ENCODE measurements at places on chromosomes 3 and 15.

- no peak for DNase-seq
Observed at GRCh38 chr3:183272791-183273190, 19.7 kb downstream of the B3GNT5 start.

GRCh38 chr3:10968401-10968800 is 24.1 kb upstream of the SLC6A1 start:
- DNase-seq, result no peak

GRCh38 chr3:172546105-172546504 is 22.9 kb upstream of the TNFSF10 start:
- DNase-seq, result no peak

DNA sequence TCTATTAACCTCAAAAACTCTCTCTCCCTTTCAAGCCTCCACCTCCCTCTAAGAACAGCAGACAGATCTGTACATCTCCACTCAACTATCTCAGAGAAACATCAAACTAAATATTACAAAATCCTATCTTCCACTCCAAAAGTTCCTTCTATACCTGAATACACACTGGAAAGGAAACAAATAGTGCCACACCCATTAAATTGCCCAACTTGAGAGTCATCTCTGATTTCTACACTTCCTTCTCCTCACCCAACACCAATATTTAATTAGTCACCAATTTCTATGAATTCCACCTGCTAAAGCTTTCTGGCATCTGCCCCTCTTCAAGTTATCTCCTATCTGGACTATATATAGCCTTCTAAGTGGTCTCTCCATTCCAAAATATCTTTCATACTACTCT is 65.8 kb downstream of the PEAK1 start:
- no peak for DNase-seq

DNA sequence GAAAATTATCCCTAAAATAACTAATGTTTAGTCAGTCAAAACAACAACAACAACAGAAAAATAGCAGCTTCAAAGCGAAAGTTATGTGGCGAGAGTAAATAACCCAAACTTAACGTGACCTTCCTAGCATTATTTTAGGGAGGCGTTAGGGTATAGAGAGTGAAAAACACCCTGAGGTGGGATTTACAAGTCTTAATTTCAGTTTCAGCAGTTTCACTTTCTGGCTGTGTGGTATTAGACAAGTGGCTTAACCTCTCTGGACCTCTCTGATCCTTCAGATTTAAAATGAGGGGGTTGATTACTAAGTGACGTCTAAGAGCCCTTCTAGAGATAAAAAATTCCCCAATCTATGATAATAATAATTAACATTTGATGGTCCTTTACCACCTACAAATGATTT is 291.2 kb downstream of the ZBTB20 start:
- no peak for DNase-seq

Data from fibroblast of villous mesenchyme (primary cell).